ENCODE measurements at places on chromosomes 2 and 18.

GRCh38 chr2:72112981-72113846 is 34.4 kb downstream of the CYP26B1 start:
- DNase-seq = no peak

GRCh38 chr18:45728336-45729010 is 4.5 kb downstream of the SLC14A1 start:
- no peak for DNase-seq

GRCh38 chr2:156625360-156626170 is 189.4 kb downstream of the GPD2 start:
- no peak for DNase-seq

DNA sequence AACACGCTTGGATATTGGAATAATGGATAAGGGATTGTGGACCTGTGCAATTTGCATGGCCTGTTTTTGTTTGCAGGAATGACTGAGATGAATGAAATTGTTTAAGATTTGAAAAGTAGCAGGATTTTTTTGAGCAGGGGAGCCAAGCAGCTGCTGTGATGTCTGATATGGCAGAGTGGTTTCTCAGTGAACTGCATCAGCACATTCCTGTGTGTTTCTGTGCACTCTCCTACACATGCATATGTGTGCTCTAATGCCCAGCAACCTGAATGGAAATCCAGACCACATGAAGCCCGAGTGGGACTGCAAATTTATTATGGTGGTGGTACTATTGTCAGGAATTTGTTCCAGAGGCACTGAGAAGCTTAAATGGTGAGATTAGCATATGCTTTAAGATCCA is 161.7 kb downstream of the PARD3B start:
- no peak for DNase-seq

DNA sequence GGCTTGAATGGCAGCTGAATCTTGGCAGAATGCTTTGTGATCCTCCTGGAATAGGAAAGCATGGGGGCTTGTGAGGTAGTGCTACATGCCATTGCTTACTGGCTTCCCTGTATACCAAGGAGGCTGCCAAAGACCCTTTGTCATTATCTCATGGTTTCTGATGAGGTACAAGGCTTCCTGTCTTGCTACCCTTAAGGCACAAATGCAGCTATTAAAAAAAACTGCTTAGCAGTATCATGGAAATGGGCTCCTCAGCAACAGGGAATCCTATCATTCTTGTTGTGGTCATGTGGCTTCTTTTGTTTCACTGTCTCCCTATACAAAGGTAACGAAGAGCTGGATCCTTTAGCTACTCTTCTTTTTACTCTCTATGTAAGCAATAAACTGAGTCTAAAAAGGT is 6.6 kb upstream of the KANSL1L start:
- DNase-seq = no peak

DNA sequence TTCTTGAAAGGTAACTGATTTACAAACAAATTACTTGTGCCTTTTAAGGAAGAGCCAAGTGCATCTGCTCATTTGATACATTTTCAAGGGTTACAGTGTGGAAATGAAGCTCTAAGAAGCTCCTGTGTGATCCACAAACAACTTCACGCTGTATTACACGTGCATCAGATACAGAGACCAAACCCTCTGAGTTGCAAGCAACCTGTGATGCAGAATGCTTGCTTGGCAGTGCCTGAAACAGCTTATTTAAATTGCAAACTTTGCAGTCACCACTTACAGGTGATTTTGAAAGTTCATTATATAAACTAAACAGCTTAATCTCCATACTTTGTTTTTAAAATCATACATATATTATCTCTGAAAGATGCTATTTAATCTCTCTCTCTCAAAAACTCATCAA is 50.1 kb downstream of the ZEB2 start:
- DNase-seq = no peak

Data from stimulated activated CD4-positive, alpha-beta T cell treated with anti-CD3 and anti-CD28 coated beads, Interleukin-12 subunit alpha, Interleukin-12 subunit beta, amount 100 ng/mL, for 24 hours (primary cell).